Activated CD4-positive, CD25-positive, alpha-beta regulatory T cell treated with anti-CD3 and anti-CD28 coated beads, Interleukin-2, amount 50 U/mL, for 72 hours (primary cell): ENCODE measurements at places on chromosomes 2 and 18.

DNA sequence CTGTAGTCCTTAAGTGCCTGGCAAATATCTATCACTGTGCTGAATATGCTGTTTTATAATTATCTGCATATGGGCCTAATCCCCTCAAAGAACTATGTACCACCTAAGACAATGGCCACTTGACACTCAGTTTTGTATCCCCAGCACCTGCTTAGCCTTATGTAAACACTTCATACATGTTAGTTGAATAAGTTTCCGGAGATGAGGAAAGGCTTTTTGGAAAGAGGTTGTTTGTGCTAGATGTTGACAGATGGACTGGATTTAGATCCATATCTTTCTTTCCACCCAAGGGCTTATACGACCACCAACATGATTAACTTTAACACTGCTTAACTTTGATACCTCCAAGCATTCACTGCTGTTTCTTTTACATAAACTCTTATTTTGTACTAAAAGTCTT is 63.3 kb downstream of the FAM228A start:
- no peak for DNase-seq

- DNase-seq, result peak; percentile 31
Observed at GRCh38 chr2:16507655-16508489, 157.8 kb downstream of the CYRIA start.

DNA sequence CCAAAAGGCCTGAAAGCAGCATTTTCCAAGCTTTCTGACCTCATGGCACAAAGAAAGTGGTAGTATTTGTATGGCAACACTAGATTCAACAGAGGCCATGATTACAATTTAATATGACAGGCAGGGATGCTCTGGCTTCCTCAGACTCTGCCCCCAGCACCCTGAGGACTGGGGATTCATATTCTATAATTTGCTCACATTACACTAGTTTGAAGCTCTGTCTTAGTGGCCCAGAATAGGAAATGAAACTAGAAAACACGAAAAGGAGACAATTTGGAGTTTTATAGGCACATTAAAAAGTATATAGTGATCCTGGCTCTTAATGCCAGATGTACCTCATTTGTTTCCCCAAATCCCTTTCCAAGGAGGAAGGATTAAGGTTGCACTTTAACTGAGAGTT is 173.0 kb upstream of the STK17B start:
- DNase-seq, result no peak

GRCh38 chr2:213221957-213222356 is 62.3 kb upstream of the SPAG16 start:
- no peak for DNase-seq

GRCh38 chr18:49878567-49879270 is 65.4 kb upstream of the ACAA2 start:
- no peak for DNase-seq

- no peak for DNase-seq
Observed at GRCh38 chr2:42117923-42118753, 51.0 kb upstream of the EML4 start.

DNA sequence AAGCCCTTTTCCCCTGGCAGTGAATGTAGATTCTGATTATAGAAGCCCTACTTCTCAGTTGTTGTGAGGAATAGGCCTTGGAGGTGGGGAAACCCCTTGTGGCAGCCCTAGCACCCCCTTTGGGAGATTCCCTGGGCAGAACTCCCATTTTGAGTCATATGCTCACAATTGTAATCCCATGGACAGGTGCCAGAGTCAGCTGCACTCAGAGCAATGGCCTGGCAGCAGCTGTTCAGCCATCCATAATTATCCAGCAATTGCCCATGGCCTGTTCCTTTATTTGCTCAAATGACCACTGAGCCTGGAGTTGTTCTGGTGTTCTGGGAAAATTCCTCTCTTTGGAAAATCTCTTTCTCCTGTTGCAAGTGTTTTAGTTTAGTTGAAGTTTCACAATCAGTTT is 71.7 kb downstream of the PTRHD1 start:
- no peak for DNase-seq

GRCh38 chr2:85911814-85912692 is 23.3 kb upstream of the ST3GAL5 start:
- no peak for DNase-seq

DNA sequence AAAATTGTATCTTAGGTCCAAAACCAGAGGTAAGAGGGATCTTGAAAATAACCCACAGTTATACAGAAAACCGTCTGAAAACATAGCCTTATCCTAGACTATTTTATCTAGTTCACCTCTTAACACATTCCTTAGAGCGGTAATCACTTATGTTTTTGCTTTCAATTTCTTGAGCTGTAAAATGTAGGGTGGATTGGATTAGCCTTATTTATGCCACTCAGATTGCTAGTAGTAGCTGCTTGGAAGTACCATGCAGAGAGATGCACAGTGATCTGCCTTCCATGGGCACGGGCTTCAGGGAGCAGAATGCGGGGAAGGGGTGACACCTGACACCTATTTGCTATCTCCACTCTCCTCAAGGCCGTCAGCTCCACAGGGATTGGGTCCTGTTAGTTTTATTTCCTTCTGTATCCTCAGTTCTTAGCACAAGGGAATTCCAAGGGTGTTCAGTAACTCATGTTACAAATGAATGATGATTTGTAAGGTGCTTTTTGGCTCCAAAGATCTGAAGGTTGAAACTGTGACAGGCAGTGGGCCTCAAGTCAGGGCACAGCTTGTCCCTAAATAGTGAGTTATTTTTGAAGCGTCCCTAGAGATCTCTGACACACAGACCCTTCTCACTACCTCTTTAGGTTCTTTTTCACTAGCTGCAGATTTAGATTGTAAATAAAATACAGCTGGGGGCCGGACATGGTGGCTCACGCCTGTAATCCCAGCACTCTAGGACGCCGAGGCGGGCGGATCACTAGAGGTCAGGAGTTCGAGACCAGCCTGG is 64.0 kb upstream of the PMAIP1 start:
- DNase-seq, result no peak

GRCh38 chr2:65056215-65057053 is at the start of gene CEP68:
TSS of gene CEP68 (plus strand) at chr2:65056416. CDS start at chr2:65069445, 13,029 bp downstream.
- peak; percentile 96 for DNase-seq

- no peak for DNase-seq
Observed at GRCh38 chr2:196913691-196914090, 12.8 kb downstream of the PGAP1 start.

DNA sequence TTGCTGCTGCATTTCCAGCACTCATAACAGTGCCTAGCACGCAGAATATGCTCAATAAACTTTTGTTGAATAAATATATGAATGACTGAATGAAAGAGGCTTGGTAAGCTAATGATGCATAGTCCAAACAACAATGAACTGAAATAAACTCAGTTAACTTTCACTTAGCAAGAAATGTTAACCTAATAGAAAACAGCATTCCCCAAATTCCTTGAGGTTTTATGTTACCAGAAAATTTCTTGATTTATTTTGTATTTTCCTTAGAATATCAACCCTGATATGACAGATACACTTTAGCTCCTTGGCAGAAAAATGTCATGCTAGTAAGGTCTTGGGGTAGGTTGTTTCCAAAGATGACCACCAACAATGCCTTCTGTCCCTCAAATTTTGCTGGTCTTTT is 217.4 kb downstream of the KCNE4 start:
- no peak for DNase-seq

GRCh38 chr2:48844417-48845155 is 89.1 kb upstream of the LHCGR start:
- no peak for DNase-seq

GRCh38 chr2:111897924-111898702 is at the start of gene MERTK:
TSS of gene MERTK (plus strand) at chr2:111898607. CDS start at chr2:111898736, 129 bp downstream.
- DNase-seq, result peak; percentile 60

- no peak for DNase-seq
Observed at GRCh38 chr2:195251214-195251613, 405.8 kb upstream of the SLC39A10 start.

GRCh38 chr2:239397931-239398471 is 2.8 kb downstream of the HDAC4 start:
- DNase-seq, result no peak

DNA sequence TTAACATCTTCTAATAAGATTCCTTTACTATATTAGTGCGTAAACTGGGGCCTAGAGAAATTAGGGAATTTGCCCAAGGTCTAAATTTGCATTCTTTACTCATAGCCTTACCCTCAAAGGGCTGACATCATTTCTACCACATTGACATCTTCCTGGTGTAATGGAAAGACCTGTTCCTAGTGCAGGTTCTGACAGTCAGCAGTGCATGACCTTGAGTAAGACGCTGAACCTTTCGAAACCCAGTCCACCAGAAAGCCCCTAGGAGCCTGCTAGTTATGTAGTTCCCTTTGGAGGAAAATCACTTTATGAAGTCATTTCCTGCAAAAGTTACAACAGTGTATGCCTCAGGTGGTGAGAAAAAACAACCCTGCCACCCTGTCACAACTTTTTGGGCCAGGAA is 388.3 kb downstream of the TNS1 start:
- DNase-seq, result no peak

GRCh38 chr2:9380702-9381628 is 42.4 kb downstream of the ITGB1BP1 start:
- DNase-seq, result no peak

DNA sequence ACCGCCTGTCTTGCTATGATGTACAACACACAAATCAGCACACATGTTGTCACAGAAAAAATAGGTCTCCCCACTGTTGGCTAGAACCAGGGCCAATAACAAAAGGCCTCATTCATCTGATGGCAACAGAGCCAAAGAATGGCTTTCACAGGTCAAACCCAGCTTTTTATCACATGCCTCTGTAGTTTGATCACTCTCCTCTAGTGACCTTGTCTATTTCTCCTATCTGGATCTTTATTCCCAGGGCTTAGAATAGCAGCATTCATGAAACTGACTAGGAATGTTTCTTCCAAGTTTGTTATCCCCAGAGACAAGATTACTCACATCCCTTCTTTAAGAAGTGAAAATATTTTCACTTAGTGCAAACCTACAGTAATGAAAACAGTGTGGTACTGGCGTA is 285.8 kb upstream of the GYPC start:
- no peak for DNase-seq

GRCh38 chr18:11999429-11999828 is 18.1 kb downstream of the IMPA2 start:
- no peak for DNase-seq

DNA sequence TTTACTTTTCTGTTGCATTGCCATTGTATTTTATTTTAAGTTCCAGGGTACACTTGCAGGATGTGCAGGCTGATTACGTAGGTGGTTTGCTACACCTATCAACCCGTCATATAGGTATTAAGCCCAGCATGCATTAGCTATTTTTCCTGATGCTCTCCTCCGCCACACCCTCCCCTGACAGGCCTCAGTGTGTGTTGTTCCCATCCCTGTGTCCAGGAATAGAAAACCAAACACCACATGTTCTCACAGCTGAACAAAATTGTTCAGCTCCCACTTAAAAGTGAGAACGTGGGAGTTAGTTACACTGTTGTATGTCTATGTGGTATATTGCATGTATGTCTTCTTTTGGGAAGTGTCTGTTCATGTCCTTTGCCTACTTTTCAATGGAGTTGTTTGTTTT is 1631.7 kb downstream of the DPP10 start:
- DNase-seq, result no peak

GRCh38 chr2:13089971-13090370 is 373.2 kb downstream of the TRIB2 start:
- DNase-seq, result no peak

GRCh38 chr2:29309090-29310029 is 194.1 kb downstream of the CLIP4 start:
- no peak for DNase-seq

DNA sequence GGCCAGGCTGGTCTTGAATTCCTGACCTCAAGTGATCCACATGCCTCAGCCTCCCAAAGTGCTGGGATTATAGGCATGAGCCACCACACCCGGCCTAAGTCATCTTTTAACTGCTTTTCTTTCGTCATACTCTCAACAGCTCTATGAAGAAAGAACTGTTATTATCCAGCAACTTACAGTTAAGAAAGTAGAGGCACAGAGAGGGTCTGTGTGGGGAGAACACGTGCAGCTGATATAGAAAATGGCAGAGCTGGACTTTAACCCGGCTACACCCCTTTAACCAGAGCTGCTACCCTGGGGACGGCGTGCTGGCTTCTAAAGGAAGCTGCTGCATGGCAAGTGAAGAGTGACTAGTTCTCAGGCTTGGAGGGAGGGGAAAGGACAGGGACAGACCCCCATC is 25.5 kb downstream of the IGFBP2 start:
- DNase-seq, result no peak

DNA sequence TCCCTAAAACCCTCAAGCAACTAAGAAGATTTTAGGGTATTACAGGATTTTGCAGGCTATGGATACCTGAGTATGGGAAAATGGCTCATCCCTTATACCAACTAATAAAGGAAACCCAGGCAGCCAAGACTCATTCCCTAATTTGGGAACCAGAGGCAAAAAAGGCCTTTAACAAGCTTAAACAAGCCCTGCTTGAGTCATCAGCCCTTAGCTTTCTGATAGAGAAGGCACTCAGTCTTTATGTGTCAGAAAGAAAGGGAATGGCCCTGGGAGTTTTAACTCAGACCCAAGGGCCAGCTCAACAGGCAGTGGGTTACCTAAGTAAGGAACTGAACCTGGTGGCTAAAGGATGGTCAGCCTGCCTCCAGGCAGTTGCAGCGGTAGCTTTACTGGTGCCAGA is 96.9 kb upstream of the RMP24 start:
- no peak for DNase-seq

DNA sequence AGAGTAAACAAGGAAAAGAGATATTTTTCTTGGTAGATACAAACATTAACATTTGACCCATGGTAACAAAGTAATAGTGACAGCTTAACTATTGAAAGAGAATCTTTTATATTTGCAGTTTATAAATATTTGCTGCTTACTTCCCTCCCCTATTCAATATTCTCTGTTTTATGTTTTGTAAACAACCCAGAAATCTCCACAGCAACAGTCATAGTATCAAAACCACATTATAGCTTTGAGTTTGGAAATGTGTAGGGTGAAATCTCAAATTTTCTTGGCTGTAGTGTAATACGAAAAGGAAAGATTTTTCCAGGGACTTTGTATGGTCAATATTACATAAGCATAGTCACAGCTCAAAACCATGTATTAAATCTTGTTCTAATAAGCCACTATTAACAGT is 511.2 kb downstream of the METTL4 start:
- no peak for DNase-seq

- no peak for DNase-seq
Observed at GRCh38 chr2:165069151-165069550, 113.8 kb upstream of the SLC38A11 start.

GRCh38 chr2:48693645-48694044 is 61.9 kb downstream of the LHCGR start:
- no peak for DNase-seq

DNA sequence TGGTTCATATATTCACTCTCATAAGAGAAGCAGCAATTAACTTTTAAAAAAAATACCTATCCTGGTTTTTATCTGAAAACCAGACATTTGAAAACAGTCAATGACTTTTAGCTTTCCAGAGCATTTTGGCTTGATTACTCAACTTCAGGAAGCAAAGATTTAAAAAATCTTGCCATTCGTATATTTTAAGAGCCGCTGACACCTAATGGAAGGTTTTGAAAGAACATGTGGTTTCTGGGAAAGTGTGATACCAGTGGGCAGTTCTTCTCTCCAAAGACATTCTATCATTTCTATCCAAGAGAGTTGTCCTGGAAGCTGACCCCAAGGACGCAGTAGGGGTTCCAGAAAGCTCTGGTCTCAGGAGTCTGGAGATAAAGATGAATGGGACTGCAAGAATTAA is 234.7 kb downstream of the TTC32 start:
- no peak for DNase-seq

GRCh38 chr2:37686792-37687526 is 15.5 kb upstream of the CDC42EP3 start:
- DNase-seq, result no peak
